Stimulated activated CD4-positive, alpha-beta T cell treated with anti-CD3 and anti-CD28 coated beads, Interleukin-12 subunit alpha, Interleukin-12 subunit beta, amount 100 ng/mL, for 24 hours (primary cell): ENCODE measurements at places on chromosomes 16 and 17.

GRCh38 chr17:28357901-28358197, 522 bp upstream of the POLDIP2 start:
- no peak for DNase-seq

GRCh38 chr17:62062944-62063343, 2.1 kb downstream of the MED13 start:
- no peak for DNase-seq

DNA sequence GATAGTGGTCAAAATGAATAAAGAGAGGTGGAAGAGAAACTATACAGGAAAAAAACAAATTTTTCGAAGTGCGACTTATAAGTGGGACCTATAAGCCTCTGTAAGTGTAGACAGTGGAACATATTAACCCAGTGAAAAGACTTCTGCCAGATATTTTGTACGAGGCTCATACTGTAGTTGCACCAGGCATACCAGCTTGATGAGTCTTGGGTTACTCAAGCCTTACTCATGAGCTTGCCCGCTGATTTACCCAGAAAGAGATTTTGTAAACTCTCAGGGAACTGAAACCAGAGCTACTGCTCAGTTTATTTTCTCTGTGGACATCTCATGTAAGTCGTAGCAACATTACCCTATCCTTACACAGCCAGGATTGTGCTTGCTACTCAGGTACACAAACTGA, 708.0 kb upstream of the SOX9 start:
- no peak for DNase-seq

GRCh38 chr17:57370619-57371018, 114.3 kb downstream of the MSI2 start:
- no peak for DNase-seq

- no peak for DNase-seq
Measured at GRCh38 chr16:1863681-1864460, 8.1 kb downstream of the MEIOB start.

DNA sequence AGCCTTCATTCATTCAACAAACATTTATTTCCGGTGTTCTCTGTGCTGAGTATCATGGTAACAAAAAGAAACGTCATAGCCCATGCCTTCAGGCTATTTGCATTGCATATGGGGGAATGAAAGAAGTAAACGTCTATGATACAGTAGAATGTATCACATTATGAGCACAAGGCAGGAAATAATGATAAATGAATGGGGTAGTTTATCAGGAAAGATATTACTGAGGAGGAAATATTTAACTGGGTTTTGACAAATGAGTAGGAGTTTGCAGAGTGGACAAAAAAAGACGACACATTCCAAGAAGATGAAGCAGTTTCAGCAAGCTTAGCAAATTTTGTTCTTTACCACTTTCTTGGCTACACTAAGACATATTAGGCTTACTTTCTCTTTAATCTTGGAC, 1.3 kb upstream of the KRTAP4-7 start:
- DNase-seq = no peak

- no peak for DNase-seq
Measured at GRCh38 chr16:86355531-86355930, 154.8 kb upstream of the FOXF1 start.

- DNase-seq = no peak
Measured at GRCh38 chr17:4393806-4394205, 27.3 kb upstream of the UBE2G1 start.

- no peak for DNase-seq
Measured at GRCh38 chr16:11327277-11328171, 17.7 kb upstream of the RMI2 start.
